Left ventricle myocardium inferior (tissue), 1 donor: ENCODE measurements at places on chromosomes 1 and 21. TPM values are rescaled to one million over a fixed set of nuclear protein-coding genes. Genes with fewer than 3 reads are reported as not detected.

DNA sequence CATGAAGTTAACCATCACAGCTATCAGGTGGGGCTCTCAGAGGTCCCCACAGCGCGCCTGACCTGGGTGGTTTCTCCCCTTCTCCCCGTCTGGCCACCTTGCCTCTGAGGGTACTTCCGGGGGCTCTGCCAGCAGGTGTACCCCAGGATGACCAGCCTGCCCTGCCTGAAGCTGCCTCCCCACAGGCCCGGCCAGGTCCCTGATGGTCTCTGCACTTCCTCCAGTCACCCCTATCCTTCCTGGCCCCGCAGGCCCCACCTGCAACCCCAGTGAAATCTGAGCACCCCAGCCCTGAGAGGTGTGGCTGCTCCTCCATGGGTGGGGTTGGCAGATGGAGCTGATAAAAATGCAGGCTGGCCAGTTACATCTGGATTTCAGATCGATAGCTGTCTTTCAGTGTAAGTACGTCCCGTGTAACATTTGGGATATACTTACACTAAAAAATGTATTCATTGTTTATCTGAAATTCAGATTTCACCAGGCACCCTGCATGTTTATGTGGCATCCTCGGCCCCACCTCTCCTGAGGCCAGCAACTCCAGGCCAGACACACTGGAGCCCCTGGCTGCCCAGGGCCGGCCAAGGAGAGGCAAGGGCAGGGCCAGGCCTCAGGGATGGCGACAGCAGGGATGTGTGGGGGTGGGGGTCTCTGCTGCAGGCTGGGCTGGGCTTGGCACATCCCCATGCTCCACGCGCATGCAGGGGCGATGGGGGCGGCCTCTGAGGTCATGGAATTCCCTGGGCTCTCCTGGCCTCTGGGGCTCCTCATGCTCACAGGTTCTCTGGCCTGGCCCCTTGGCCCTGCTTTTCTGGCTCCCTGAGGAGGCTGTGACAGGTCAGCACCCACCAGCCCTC, 25.1 kb downstream of the LRRC3 start:
- H3K4me3 ChIP-seq = no peak overlapping the region
- DNase-seq = no peak
- H3K4me1 ChIP-seq = peaks cover 11% of the 10 kb centered on the region
- H3K36me3 ChIP-seq = no peaks in the 10 kb centered on the region
- peaks cover 31% of the 10 kb centered on the region for H3K27me3 ChIP-seq
- no peak overlapping the region for H3K27ac ChIP-seq

GRCh38 chr21:25557180-25557579, 50.1 kb downstream of the MRPL39 start:
- no peak for DNase-seq
- no peaks in the 10 kb centered on the region for H3K27me3 ChIP-seq
- H3K27ac ChIP-seq = no peak overlapping the region
- peaks cover 3% of the 10 kb centered on the region for H3K4me1 ChIP-seq

- H3K4me3 ChIP-seq = no peak overlapping the region
- H3K27me3 ChIP-seq = no peaks in the 10 kb centered on the region
- peaks cover 25% of the 10 kb centered on the region for H3K4me1 ChIP-seq
- H3K27ac ChIP-seq = no peak overlapping the region
- no peaks in the 10 kb centered on the region for H3K36me3 ChIP-seq
These were observed 5.2 kb upstream of the SMIM12 start for GRCh38 chr1:34864759-34865158.

TNNT2 gene
- total RNA-seq = 8,708 TPM

DNA sequence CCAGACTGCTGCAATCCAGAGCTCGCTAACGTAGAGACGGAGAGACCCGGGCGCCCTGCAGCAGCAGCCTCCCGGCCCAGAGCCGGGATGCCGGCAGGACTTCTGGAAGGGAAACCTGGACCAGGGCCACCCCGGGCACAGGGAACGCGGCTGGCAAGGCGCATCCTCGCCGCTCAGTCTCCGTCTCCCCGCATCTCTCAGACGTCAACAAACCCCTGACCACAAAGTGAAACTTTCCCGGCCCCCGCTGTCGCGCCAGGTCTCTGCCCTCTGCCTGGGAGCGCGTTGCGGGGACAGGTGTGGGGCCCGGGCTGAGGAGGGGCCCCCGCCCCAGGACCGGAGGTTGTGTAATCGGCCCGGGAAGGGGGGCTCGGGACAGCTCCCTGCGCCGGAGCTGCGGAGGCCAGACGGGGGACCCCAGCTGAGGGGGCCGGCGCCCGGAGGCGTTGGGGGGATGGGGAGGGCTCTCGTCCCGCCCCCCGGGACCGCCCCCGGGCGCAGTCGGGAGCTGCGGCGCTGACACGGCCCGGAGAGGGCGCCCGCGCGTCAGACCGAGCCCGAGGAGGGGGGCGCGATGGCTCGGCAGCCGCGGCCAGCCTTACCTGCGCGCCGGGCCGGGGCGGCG, 116.6 kb upstream of the HIVEP3 start:
- H3K27me3 ChIP-seq = no peaks in the 10 kb centered on the region
- no peaks in the 10 kb centered on the region for H3K36me3 ChIP-seq
- peak overlapping the region; percentile 87 for H3K4me3 ChIP-seq

DAB1 gene
- total RNA-seq = 0.77 TPM

- H3K27me3 ChIP-seq = no peaks in the 10 kb centered on the region
- H3K4me3 ChIP-seq = no peak overlapping the region
- H3K4me1 ChIP-seq = no peaks in the 10 kb centered on the region
- H3K36me3 ChIP-seq = no peaks in the 10 kb centered on the region
These were observed 201.5 kb downstream of the LMO4 start for GRCh38 chr1:87530042-87530807.

RIPPLY3 gene
- not detected for total RNA-seq

DNA sequence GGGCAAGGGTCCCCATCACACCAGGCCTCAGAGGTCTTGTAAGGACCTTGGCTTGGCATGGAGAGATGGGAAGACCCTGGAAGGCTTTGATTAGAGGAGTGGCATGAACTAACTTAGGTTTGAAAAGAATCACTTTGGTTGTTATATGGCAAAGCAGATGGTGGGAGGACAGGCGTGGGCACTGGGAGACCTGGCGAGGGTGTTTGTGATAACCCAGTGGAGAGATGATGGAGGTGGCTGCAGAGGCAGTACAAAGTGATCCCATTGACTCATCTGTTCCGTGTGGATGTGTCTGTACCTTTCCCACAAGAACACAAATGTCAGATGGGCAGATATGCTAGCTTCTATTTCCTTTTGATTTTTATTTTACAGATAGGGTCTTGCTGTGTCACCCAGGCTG, 168.3 kb downstream of the SLC35F3 start:
- peaks cover 29% of the 10 kb centered on the region for H3K27me3 ChIP-seq
- no peak overlapping the region for H3K27ac ChIP-seq
- no peaks in the 10 kb centered on the region for H3K4me1 ChIP-seq
- H3K4me3 ChIP-seq = no peak overlapping the region
- H3K36me3 ChIP-seq = no peaks in the 10 kb centered on the region
- no peak for DNase-seq

DNA sequence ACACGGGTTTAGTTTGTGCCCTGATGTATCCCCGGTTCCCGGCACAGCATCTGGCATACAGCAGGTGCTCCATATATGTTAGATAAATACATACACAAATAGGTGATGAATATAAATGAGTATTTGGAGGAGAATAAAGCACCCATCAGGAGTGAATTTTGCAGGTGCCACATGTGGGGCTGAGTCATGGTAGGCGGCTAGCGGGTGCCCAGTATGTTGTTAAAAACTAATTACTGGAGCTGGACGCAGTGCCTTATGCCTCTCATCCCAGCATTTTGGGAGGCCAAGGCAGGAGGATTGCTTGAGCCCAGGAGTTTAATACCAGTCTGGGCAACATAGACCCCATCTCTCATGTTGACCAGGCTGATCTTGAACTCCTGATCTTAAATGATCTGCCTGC, 16.7 kb upstream of the WASF2 start:
- H3K4me3 ChIP-seq = no peak overlapping the region
- H3K27me3 ChIP-seq = no peaks in the 10 kb centered on the region
- H3K36me3 ChIP-seq = no peaks in the 10 kb centered on the region

COL24A1 gene
- 0.74 TPM for total RNA-seq

TIAM1 gene
- 1.8 TPM for total RNA-seq

- no peaks in the 10 kb centered on the region for H3K27me3 ChIP-seq
- no peaks in the 10 kb centered on the region for H3K36me3 ChIP-seq
- H3K27ac ChIP-seq = no peak overlapping the region
- DNase-seq = no peak
These were observed 13.2 kb upstream of the MYOG start for GRCh38 chr1:203098914-203099520.

OR2T11 gene
- total RNA-seq = not detected
